ENCODE measurements at places on chromosomes 4 and X. TPM values are rescaled to one million over a fixed set of nuclear protein-coding genes. Genes with fewer than 3 reads are reported as not detected.

Gene FHIP1A
- polyA plus RNA-seq: 1.8 TPM

Gene NXF2B
- polyA plus RNA-seq: not detected

Gene KLHL13
- polyA plus RNA-seq: 18.5 TPM

Gene CDKL2
- polyA plus RNA-seq: 0.64 TPM

Gene FOXP3
- not detected for polyA plus RNA-seq

Gene ESX1
- not detected for polyA plus RNA-seq

Gene TSPAN7
- polyA plus RNA-seq: 23.2 TPM

Gene PNMA6F
- polyA plus RNA-seq: not detected

Gene MXRA5
- 11.3 TPM for polyA plus RNA-seq

Gene TMPRSS11D
- polyA plus RNA-seq: not detected

Gene RAB41
- not detected for polyA plus RNA-seq

Gene GAGE2A
- not detected for polyA plus RNA-seq

- peak; percentile 77 for DNase-seq
Observed at GRCh38 chrX:38805432-38806389, 4.5 kb downstream of the MID1IP1 start.

DNA sequence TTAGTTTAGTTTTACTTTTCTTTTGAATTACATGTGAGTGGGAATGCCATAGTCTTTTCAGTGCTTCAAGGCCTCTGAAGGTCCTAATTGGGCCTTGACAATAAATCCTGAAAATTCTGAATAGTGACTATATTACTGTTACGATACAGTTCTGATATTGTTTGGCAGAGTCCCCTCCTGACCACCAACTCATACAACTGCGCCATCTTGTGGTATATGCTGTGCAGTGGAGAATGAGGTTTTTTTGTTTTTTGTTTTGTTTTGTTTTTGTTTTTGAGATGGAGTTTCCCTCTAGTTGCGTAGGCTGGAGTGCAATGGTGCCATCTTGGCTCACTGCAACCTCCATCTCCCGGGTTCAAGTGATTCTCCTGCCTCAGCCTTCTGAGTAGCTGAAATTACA is 56.6 kb upstream of the CHRDL1 start:
- peak; percentile 19 for DNase-seq

GRCh38 chr4:112361181-112361791 is 64.1 kb downstream of the ALPK1 start:
- no peak for DNase-seq

DNA sequence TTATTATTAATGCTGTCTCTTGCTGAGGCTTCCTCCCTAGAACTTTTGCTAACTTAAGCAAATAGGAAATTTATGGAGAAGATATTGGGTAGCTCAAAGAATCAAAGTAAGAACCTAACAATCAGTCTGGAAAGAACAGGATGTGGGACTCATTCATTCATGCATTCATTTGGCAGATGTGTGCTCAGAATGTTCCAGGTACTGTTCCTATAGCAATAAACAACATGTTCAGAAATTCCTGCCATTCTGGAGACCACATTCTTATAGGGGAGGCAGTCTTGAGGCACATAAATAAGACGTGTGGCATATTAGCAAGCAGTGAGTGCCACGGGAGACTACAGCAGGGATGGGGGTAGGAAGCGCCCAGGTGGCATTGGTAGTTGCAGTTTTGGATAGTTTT is 5.0 kb downstream of the GRK4 start:
- no peak for DNase-seq

GRCh38 chr4:66357316-66357715 is 687.0 kb upstream of the EPHA5 start:
- DNase-seq: no peak

GRCh38 chrX:77788050-77788449 is 2.0 kb upstream of the ATRX start:
- peak; percentile 6 for DNase-seq

GRCh38 chr4:26081795-26082498 is 167.9 kb downstream of the SMIM20 start:
- peak; percentile 66 for DNase-seq

DNA sequence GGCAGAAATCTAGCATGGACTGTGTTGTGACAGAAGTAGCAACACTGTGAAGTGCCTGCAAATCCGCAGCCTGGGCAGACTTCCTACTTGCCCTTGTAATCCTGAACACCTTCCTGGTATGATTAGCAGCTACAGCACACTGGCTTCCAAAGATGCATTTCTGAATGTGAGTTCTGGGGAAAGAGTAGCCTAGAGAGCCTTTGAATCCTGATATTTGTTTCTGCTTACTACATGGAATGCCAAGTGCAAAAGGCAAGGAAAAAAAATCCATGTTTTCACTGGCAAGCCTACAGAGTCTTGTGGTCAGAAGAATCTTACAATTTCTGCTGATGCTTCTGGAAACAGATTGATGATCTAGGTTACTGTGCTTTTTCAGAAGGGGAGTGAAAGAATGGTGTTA is 223.7 kb downstream of the COL25A1 start:
- no peak for DNase-seq

- DNase-seq: no peak
Observed at GRCh38 chr4:46274717-46275116, 115.2 kb downstream of the GABRA2 start.

DNA sequence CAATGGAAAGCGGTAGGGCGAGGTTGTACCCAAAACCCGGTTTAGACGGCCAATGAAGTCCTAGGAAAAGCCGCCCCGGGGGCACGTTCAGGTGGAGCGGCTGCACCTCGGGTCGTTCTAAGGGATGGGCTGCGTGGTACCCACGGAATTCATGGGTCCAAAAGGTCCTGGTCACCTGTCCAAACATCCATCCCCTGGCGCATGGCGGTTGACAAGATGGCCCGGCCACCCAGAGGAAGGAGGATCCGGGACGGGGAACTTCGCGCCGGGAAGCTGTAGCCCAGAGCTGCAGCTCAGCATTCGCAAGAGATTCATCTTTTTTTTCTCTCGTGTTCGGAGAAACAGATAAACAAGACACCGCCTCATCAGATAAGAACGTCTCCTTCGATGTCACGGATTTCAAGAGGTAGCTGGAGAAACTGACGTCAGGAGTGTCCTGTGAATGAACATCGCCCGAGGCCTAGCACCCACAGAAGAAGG is 10.9 kb downstream of the PITX2 start:
- no peak for DNase-seq

DNA sequence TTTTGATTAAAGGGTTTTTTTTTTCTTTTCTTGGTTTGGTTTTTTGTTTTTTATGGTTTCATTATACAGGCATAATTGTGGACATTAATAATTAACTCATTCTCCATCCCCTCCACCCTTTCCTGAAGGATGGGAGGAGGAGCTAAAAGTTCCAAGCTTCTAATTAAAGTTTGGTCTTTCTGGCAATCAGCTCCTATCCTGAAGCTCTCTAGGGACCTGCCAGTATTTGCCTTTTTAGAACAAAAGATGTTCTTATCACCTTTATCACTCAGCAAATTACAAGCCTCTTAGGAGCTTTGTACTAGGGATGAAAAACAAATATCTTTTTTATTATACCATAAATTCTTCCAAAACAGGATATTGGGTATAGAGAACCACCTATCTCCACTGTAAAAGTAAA is 589.8 kb downstream of the PDHA2 start:
- DNase-seq: no peak

- DNase-seq: peak; percentile 4
Observed at GRCh38 chrX:6678313-6678712, 143.4 kb upstream of the VCX3A start.

GRCh38 chrX:13664020-13664419 is 11.1 kb downstream of the TCEANC start:
- DNase-seq: no peak

GRCh38 chr4:114277690-114278089 is 298.2 kb upstream of the ARSJ start:
- no peak for DNase-seq

DNA sequence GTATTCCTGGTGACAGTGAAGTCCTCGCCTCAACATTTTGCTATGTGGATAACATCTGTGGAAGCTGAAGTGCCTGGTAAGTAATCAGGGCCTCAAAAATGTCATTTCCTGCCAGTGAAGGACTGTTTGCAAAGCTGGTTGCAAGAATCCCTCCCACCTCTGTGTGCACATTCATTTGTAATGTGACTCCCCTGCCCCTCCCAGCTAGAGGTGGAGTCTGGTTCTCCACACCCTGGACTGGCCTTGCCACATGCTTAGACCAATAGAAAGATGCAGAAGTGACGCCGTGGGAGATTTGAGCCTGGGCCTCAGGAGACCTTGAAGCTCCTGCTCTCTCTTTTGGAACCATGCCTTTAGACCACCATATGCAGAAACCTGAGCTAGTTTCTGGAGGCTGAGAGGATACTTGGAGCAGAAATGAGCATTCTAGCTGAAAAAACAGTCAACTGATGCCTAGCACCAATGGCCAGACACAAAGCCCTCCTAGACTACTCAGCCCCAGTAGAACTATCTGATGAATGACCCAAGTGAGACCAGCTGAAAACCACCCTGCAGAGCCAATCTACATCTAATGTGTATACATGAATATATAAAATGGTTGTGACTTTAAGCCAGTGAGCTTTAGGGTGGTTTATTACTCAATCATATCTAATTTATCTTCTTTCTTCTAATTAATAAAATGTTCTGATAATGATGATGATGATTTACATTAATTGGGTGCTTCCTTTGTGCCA is 47.8 kb upstream of the CRMP1 start:
- no peak for DNase-seq

- DNase-seq: peak; percentile 54
Observed at GRCh38 chr4:44927399-44928380, 201.3 kb upstream of the GNPDA2 start.

DNA sequence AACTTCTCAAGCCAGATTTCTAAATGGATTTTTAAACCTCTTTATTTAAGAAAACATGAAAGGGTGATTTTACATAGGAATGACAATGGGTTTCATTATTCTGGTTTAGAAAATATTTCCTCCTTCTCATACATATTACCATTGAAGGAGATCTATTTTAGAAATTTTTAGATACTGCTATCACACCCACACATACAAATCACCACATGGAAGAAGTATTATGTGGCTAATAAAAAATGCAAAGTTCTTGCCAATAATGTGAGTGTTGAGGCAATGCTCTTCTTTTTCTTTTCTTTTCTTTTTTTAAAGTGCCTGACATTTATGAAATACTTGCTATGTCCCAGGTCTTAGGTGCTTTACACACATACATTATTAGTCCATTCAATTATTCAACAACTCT is 6.8 kb downstream of the STAP1 start:
- no peak for DNase-seq

GRCh38 chr4:126560794-126561193 is 1072.0 kb upstream of the INTU start:
- no peak for DNase-seq

GRCh38 chr4:114076899-114077570 is 97.6 kb upstream of the ARSJ start:
- no peak for DNase-seq

DNA sequence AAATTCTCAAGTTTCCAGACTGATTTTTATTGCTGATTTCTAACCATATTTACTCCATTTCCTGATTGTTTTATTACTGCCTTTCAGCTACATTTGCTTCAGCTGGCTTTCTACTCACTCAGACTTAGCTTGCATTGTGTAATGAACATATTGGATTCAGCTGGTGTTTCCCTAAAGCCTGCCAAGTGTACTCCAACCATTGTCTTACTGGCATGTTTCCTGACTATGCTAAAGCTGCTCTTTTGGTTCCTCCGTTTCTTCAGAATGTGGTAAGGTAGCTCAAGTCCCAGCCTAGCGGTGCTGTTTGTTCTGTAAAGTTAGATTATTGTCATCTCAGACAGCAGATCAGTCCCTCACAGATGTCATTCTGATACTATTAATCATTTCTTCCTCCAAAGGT is 53.1 kb upstream of the GLRA2 start:
- peak; percentile 11 for DNase-seq

GRCh38 chrX:110965409-110966090 is 130.4 kb upstream of the PAK3 start:
- DNase-seq: no peak

DNA sequence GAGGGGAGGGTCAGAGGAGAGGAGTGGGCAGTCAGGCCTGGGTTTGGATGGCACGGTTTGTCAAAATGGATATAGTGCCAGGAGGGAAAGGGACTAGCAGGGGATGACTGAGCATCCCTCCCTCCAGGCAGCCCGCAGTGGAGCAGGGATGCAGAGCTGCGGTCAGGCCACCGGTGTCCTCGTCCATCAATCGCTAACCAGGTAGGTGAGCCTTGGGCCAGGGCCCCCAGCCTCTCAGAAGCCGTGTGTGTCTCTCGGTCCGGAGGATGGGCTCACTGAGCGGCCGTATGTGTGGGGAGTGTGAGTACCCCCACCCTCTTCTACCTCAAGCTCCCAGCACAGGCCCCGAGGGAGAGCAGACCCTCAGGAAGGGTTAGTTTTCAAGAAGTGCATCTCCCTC is 538 bp upstream of the CYTL1 start:
- no peak for DNase-seq

GRCh38 chrX:103461156-103461555 is 58.1 kb downstream of the RAB40A start:
- DNase-seq: no peak

- DNase-seq: no peak
Observed at GRCh38 chr4:150681063-150681462, 99.1 kb downstream of the MAB21L2 start.

- no peak for DNase-seq
Observed at GRCh38 chr4:54025582-54025981, 38.8 kb downstream of the CHIC2 start.
